NCI-H774 (cell line): ENCODE measurements at places on chromosomes 3 and 15.
A peak's percentile ranks its signal among the peaks of the same experiment; 100 is the strongest.

GRCh38 chr3:53046171-53047170 lies 598 bp upstream of the SFMBT1 start:
- no peak for DNase-seq

GRCh38 chr3:171428321-171428787 lies 31.9 kb downstream of the TNIK start:
- DNase-seq, result no peak

DNA sequence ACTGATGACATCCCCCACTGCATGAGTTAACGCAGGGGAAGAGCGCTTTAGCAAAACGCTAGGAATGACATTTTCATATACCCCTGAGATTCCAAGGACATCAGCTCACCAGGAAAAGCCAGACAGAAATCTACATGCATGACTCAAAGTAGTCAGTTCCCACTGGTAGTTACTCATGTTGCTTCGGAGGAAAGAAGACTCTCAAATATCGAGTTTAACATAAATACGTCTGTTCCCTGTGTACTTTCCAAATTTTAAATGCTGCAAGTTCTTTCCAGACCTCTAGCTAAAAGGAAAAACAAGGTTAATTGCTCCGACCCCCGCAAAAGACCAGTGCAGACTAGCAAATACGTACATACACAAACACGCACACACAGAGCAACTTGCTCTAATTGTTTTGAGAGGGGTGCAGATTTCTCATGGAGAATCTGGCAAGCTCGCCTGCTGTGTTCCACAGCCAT lies 115.4 kb upstream of the PRICKLE2 start:
- no peak for DNase-seq

DNA sequence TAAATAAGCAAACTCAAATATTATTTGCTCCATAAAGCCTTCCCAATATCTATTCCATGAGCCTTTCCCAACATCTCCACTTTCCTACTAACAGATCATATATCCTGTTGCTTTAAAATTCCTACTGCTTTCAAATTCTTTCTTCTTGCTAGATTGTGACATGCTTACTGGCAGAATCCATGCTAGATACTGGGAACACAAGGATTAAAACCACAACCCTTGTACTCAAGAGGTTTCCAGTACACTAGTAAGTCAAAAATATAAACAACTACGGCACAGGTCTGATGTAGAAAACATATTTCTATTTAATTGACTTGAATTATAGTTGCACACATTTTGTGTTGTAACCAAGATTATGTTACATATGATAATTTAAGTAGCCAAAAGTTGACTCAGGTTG lies 275.0 kb downstream of the ZBTB20 start:
- no peak for DNase-seq

DNA sequence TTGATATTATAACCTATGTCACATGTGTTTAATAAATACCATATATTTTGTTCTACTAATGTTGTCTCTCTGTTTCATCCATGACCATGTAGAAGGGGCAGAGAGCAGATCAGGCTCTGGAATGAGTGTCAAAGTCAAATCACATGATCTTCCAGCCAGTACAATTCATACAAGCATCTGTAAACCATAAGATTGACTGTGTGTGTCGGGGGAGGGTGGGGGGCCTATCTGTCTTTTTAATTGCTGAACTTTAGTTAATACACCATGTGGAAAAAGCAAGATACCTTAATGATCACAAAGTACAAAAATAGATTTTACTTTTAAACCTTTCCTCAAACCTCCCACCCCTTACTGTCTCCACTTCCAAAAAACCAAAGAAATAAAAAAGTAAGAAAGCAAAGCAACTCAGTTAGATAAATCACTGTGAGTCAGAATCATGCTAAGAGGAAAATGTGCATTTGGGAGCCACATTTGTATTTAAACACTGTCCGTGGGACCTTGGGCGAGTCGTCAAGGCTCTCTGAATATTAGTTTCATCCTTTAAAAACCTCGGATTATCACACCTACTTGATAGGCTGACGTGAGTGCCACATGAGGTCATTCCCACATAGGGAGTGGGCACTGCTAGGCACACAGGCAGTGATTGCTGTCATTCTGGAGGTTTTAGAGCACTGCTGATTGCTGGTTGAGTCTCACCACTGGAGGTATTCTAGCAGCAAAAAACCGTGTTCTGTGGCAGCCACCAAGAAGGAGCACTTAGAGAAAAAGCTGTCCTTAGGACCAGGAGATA lies 21.0 kb upstream of the POLR2M start:
- DNase-seq, result no peak

GRCh38 chr15:37143351-37143750 lies 43.0 kb upstream of the MEIS2 start:
- peak; percentile 3 for DNase-seq

DNA sequence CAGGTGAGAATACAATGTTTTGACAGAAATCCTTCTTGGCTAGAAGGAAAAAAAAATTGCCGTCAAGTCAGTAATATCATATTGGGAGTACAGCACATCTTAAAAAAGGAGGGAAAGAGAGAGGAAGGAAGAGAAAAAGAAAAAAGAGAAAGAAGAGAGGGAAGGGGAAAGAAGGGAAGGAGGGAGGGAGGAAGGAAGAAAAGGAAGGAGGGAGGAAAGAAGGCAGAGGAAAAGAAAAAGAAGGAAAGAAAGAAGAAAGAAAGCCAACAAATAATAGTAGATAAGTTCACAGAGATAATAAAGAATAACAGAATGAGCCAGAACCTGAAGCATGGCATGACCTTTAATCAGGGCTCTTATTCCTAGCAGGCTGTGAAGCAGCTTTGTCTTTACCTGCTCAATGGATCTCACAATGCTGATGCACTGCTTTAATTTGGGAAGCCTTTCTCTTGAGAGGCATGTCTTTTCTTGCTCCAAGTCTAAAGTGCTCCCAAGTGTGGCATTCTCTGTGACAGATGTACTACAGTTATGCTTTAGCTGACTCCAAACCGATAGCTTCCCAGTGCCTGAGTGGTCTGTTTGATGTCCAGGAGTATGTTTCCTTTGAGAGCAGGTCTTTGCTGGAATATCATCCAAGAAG lies 114.9 kb downstream of the IQCH start:
- DNase-seq, result no peak

GRCh38 chr3:63654931-63655330 lies 2.5 kb downstream of the SNTN start:
- DNase-seq, result peak; percentile 12

DNA sequence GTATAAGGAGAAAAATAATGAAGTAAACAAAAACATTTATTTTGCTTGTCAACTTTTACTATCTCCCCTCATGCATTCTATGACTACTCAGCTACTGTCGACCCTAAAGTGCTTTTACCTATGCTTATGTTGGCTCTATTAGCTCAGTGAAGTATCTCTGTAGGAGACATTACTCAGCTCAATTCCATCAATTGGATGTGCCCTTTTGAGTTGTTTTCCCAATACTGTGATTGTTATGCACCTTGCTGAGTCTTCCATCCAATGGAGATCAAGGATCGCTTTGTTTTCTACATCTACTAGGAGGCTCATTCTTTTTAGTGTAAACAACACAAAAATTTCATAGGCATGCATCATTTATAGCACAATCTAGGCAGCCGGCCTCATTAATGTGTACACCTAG lies 403.8 kb upstream of the ARL6 start:
- DNase-seq, result no peak
